ENCODE measurements at places on chromosomes 5 and 9.
A peak's percentile ranks its signal among the peaks of the same experiment; 100 is the strongest.

GRCh38 chr5:80243567-80243966 lies 12.3 kb downstream of the SERINC5 start:
- DNase-seq: no peak

DNA sequence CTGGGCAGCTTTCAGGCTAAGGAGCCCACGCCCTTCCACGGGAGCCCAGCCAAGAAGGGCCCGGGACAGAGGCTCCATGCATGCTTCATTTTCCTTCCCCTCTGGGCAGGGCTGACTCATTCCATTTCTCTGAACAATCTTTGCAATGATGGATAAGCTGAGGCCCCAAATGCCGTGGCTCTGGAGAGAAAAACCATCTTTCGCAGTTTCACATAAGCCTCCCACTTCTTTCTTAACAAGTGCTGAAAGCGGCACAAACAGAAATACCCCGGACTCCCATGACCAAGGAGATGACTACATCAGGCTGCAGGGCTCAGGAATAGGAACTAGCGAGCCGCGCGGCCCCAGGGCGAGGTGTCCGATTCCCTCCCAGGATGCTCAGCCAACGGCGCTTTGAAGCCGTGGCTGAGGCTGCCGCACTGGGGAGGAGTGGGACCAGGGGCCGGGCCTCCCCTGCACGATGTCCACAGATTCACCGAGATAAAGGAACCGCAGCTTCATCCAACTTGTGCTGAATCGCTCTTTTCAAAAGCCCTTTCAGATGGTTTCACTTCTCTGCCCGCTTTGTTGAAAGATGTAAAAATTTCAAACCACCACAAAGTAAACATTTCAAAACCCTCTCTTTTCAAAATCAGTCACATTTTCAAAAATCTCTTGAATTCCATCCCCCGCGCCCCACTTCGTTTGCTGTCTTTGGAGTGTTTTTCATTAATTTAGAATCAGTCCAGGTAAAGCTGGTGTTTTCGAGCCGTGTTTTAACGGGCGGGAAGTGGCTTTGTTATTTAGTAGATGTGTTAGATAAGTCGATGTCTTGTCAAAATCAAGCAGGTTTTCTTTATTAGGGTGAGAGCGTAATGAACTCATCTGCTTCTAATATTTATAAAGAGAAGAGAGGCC lies 96.5 kb upstream of the LMX1B start:
- peak; percentile 77 for DNase-seq

DNA sequence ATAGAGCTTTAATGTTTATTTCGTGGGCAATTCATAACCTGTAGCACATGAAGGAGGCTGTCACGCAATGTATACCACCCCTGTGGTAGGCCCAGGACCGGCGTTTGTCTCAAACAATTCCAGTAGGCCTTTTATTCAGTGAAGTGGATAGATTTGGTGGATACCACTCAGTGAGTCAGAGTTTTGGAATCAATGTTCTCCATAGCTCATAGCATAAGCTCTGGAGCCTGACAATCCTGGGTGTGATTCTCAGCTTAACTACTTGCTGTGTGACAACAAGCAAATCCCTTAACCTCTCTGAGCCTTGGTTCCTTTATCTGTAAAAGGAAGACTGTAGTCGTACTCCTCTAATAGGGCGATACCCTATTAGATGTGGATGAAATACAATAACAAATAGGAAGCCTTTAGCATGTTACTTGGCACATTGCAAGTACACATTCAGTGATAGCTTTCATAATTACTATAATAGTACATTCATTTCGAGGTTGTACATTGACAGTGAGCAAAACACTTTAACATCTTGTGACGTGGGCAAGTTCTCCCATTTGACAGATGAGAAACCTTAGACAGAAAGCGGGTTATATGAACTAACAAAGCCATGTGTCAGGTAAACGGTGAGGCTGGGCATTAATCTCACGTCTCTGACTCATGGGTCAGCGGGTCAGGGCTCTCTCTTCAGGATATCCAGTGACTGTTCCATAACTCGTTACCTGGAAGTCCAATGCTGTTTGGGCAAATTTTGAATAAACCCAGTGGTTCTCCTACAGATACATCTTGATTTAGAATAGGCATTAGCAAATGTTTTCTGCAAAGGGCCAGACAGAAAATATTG lies 130.8 kb downstream of the C9orf152 start:
- no peak for DNase-seq

- no peak for DNase-seq
Observed at GRCh38 chr9:15392363-15392762, 30.3 kb upstream of the SNAPC3 start.

- DNase-seq: peak; percentile 65
Observed at GRCh38 chr5:44536650-44537260, 147.5 kb upstream of the FGF10 start.
